ENCODE measurements at places on chromosomes 2 and 18.

- DNase-seq = no peak
These were observed 204.7 kb downstream of the TGIF1 start for GRCh38 chr18:3654442-3655253.

DNA sequence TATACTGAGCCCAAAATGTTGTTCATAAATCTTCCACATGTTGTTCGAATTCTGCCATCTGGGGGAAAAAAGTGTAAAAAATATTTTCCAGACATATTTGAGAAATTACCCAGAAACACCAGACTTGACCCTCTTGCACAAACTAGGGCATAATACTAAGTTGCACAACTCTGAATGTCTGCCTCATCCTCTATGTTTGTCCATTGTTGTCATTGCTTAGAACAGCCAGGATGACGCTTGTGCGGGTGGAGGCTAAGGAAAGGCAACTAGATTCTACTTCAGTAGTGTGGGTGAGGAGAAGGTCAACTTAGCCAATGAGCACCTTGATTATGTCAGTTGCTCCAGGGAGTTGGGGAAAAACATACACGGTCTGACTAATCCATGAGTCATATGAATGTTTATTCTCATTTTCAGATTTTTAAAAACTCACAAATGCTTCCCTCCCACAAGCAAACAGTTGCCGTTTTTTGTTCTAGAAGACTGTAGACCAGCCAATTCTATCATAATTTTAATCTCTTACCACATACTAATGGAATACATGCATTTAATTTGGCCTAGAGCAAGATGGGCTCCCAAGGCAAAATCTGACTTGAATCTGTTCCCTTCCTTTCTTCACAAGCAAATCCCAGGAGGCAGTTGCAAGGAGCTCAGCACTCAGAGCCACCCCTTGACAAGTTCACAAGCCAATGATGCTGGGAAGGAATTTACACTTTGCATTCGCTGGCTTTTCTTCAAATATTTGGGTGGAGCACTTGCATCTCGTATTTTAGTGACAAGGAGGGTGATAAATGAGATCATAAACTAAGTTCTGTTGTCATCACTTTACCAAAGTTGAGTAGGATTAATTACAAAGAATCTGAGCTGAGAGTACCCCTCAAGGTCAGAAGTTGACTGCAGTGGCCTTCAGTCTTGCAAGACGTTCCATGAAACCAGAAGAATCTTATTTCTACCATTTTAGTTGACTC, 163.2 kb upstream of the TWIST2 start:
- DNase-seq = no peak

DNA sequence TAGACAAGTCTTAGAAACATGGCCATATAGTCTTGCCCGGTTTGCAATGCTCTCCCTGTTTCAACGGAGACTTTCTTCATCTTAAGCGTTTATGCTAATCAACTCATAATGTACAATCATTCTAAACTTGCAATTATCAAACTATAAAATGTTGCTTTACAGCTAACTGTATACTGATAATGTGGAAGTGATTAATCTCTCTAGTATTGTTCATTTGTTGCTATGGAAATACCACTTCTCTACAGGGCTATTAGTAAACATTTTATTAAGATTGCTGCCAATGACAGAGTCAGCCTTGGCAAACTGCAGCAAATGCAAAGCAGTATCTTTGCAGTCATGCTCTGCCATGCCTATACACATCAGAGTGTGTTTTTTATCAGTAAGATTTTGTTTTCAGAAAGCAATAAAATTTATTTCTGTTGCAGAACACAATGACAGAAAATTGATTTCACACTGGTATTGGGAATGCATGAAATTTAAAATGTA, 1201.8 kb upstream of the CDH2 start:
- no peak for DNase-seq

- DNase-seq = no peak
These were observed 111.9 kb downstream of the DCC start for GRCh38 chr18:52451851-52452250.

- no peak for DNase-seq
These were observed 148.1 kb downstream of the BAZ2B start for GRCh38 chr2:159468257-159468656.

- DNase-seq = no peak
These were observed 9.6 kb downstream of the TMEM177 start for GRCh38 chr2:119688616-119689015.

DNA sequence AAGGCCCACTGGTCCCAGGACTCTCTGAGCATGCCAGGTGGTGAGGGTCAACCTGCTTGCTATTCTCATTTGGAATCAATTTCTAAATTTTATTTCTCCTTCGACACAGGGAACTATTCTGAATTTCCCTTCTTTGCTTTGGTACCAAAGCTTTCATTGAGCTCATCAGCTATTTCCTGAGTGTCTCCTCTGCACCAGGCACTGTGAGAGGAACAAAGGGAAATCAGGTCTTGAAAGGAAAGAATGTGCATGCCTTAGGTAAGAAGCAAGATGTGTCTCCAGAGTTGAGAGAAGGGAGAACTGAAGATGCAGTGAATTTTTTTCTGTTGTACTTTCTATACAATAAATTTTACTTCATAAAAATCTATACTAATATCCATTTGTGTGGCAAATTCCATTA, 17.9 kb downstream of the SPATS2L start:
- no peak for DNase-seq
